ENCODE measurements at places on chromosomes 13 and 19.

DNA sequence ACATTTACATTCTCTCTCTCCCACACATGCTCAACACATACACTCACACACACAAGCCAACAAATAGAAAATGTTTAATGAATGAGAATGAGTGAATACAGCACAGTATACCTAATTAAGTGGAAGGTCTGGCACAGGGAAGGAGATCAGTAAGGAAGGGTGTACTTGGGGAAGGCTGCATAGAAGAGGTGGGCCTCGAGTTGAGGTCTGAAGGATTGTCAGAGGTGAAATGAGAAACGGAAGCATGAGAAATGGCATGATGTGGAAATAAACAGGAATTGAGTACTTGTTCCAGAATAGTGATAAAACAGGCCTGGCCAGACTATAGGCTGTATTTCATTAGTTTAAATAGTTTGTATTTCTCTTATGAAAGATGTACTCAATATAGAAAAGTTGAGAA, 136.2 kb downstream of the FLT1 start:
- DNase-seq, result no peak

DNA sequence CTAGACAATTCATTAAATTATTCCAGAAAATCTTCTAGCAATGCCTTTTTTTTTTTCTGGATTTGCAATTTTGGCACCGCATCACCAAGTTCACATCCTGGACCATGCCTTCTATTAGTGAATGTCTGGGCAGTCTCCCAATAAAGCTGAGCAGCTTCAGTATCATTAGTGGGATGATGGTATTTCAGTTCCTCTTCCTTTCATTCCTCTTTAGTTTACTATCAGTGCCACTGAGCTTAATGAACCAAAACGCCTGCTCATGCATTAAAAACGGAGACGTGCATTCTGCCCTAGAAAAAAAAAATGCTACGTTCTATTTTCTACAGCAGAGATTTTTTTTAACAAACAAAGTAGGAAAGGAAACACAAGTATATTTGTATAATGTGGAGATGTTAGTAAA, 343.0 kb downstream of the PCDH9 start:
- no peak for DNase-seq

- DNase-seq, result no peak
Measured at GRCh38 chr13:98976338-98976737, 1.5 kb downstream of the DOCK9 start.

GRCh38 chr13:26295812-26296211, 41.9 kb downstream of the CDK8 start:
- no peak for DNase-seq

- DNase-seq, result no peak
Measured at GRCh38 chr13:85864963-85865530, 65.8 kb upstream of the SLITRK6 start.

- DNase-seq, result no peak
Measured at GRCh38 chr19:661427-662196, 1.4 kb downstream of the RNF126 start.

DNA sequence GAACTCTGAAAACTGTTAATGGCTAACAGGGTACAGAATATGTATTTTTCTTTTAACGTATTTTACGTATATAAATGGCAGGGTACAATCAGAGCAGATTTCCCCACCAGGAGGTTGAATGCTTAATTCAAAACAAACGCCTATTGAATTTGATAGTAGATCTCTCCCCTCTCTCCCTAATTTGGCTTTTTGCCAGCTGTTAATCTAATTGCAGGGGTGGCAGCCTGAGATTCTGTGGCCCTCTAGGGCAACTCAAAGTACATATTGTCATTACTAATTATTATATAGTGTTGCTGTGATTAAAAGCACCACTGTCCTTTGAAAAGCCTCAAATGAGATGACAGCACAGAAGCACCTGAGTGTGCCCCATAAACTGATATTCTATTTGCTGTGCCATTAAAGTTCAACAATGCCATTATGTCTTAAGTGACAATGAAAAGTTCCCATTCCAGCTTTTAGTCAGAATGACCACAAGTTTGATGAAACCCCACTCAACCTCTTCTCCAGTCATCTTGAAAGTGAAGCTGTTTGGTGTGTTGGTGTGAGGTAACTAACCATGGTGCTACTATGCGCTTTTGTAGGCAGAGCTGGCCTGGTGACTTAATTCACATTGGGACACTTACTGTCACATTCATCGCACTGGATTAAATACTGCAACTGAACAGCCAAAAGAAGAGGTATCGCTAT, 351.4 kb downstream of the KCNRG start:
- no peak for DNase-seq

DNA sequence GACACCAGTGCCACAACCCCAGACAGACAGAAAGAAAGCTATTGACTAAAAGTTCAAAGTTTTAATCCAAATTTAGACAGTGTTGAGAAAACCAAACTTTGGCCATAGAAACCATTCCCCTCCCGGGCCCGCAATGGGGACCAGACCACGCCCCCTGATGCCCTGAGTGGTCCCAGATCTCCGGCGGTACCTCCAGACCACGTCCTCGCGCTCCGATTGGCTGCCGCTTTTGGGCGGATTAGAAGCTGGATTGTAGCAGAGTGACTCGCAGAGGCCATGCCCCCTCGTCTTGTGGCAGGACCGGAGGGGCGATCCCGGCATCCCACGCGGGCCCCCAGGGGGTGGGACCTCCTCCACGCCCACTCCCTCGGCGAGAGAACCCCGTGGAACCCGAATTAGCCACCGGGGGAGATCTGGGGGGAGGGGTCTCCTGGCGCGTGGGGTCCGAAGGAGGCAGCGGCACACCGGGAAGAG, 797 bp upstream of the HSD17B14 start:
- peak; percentile 82 for DNase-seq

DNA sequence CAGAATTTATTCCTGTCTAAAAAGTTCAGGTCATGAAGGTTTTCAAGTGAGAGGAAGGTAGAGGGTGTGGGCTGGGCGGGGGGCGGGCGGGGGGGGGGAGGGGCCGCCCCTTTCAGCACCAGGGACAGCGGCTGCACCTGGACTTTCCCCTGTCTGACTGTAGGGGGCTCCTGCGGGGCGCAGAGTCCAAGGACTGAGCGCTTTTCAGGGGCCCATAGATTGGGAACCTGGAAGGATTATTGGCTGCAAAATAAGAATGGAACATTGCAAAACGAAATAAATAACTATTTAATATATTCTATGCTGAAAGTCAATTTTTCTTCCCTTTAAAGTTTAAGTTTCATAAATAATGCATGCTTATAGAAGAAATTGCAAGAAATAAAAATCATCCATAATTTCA, 8.9 kb upstream of the CYP4F3 start:
- DNase-seq, result no peak

GRCh38 chr13:47718556-47718955, 282.5 kb downstream of the SUCLA2 start:
- no peak for DNase-seq

DNA sequence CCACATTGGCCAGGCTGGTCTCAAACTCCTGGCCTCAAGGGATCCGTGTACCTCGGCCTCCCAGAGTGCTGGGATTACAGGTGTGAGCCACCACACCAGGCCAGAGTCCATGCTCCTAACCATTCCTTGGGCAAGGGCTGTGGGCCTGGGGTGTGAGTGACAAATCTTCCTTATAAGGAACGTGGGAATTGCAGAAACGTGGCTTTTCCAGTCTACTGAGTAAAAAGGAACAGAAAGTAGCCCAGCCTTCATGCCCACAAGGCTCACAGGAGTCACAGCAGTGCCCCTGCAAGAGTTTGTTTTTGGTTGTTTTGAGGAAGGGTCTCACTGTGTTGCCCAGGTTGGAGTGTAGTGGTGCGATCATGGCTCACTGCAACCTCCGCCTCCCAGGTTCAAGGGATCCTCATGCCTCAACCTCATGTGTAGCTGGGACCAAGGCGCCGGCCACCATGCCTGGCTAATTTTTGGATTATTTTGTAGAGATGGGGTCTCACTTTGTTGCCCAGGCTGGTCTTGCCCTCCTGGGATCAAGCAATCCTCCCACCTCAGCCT, 5.1 kb downstream of the MYPOP start:
- no peak for DNase-seq

DNA sequence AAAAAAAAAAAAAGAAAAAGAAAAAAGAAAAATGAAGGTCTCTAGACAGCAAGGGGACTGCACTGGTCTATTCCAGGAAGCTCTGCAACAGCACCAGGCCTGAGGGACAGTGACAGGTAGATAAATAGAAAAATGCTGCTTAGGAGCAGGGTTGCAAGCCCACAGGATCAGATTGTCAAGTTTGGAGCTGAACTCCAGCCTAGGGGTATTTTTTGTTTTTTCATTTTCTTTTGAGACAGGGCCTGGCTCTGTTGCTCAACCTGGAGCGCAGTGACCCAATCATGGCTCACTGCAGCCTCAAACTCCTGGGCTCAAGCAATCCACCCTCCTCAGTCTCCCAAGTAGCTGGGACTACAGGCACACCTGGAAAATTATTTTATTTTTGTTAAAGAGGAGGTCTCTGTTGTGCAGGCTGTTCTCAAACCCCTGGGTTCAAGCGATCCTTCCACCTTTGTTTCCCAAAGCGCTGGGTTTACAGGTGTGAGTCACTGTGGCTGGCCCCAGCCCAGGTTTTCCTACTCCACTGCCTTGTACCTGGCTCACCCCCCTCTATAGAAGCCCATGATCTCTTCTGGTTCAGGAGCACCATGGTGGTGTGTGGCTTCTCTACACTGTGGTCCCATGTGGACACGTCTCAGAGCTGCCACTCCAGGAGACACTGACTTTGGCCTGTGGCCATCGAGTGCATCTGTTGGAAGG, 23.9 kb downstream of the POP4 start:
- peak; percentile 47 for DNase-seq

DNA sequence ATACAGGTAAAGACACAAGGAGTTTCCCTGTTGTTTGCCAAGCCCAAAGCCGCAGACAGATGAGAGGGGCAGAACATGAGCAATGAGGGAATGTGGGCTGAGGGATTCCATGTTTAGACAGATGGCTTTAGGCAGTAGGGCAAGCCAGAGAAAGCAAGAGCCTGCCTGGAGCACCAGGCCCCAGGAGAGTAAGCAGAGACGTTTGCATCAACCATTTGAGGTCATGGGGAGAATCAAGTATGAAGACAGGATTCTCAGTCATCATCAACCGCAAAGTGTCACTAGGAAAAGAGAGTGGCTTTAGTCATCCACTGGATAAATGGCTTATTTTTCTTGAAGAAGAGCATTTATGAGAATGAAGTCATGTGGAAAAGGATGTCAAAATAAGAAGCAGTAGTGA, 184.7 kb downstream of the COG6 start:
- DNase-seq, result no peak

- DNase-seq, result no peak
Measured at GRCh38 chr13:101325423-101325822, 90.9 kb downstream of the NALCN start.

- no peak for DNase-seq
Measured at GRCh38 chr19:43768273-43769050, 12.3 kb downstream of the KCNN4 start.

GRCh38 chr13:74891610-74892009, 590.4 kb downstream of the TBC1D4 start:
- DNase-seq, result no peak

DNA sequence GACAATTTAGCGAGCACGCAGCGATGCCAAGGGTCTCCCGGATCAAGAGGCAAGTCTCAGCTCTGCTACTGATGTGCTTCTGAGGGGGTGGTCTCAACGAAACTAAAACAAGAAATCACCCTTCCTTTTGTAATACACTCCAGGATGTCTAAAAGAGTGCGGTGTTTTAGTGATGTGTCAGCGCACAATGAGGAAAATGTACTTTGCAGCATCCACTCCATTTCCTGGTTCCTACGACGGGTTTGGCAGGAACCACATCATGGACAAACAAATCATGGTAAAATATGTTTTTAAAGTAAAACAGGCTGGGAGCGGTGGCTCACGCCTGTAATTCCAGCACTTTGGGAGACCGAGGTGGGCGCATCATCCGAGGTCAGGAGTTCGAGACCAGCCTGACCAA, 154.0 kb upstream of the TSC22D1 start:
- DNase-seq, result no peak

DNA sequence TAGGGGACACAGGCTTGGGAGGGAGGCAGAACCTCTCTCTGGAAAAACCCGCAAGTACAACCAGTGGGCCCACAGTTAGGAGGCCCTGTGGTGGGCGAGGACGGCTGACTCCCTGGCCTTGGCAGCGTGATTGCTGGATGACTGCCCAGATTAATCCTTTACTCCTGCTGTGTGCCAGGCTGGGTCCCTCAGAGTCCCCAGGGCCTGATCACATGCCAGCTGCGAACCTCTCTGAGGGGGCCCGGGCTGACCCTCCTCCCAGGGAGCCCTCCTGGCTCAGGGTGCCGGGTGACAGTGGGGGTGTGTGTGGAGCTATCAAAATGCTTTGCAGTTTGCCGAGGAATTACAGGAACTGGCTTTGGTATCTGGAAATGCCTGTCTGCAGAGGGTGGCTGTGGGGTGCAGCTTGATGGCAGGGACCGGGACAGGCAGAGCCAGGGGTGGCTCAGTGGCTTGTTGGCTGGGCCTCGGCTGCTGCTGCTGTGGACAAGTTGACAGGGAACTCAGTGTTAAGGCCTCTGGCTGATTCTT, 48.9 kb downstream of the DNM2 start:
- DNase-seq, result no peak

GRCh38 chr19:21901861-21902260, 65.9 kb upstream of the ZNF43 start:
- DNase-seq, result no peak

DNA sequence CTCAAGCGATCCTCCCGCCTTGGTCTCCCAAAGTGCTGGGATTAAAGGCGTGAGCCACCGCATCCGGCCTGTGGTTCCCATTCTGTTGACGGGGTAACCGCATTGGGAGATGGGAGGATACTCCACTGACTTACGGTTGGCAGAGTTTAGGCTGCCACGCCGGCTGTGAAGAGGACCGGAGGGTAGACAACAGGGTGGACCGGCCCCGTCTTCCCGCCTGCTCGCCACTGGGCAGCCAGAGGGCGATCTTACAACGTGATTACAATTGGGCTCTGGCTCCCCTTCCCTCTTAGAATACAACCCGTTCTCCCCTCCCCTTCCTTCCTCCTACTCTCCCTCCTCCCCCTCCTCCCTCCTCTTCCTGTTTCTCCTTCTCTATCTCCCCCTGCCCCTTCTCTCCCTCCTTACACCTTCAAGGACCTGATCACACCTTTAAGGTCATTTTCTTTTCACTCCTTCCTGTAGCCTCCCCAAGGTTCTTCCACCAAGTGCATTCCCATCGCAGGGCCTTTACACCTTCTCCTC, 957 bp upstream of the CCDC194 start:
- DNase-seq, result no peak

DNA sequence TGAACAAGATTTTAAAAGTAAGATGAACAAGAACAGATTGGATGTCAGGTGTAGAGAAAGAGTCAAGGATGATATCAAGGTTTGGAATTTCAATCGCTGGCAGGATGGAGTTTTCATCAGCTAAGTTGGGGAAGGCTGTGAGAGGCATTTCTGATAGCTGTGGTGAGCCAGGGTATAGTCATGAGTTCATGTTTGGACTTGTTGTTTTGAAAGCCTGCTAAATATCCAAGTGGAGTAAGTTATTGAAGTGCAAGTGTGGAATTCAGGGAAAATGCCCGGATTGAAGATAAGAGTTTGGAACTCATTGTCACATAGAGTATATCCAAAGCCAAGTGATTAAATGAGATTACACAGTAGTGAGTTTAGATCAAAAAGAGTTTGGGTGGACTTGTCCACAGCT, 11.0 kb upstream of the EPSTI1 start:
- no peak for DNase-seq
